ENCODE measurements at places on chromosomes 16 and 17. TPM values are rescaled to one million over a fixed set of nuclear protein-coding genes. Genes with fewer than 3 reads are reported as not detected.
A peak's percentile ranks its signal among the peaks of the same experiment; 100 is the strongest.

DNA sequence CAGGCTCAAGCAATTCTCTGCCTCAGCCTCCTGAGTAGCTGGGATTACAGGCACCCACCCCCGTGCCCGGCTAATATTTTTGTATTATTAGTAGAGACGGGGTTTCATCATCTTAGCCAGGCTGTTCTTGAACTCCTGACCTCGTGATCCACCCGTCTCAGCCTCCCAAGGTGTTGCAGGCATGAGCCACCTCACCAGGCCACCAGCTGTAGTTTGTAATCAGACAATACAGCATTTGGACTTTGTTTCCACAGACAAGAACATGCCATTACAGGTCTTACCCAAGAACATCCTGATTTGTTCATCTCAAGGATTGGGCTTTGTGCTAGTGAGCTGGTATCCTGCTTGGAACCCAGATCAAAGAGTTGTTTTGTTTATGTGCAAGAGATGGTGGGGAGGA, 30.1 kb downstream of the C17orf100 start:
- DNase-seq, result no peak

- DNase-seq, result peak; percentile 54
Measured at GRCh38 chr17:32486701-32487472, at the start of gene CDK5R1. CDK5R1 (plus strand) TSS chr17:32486993; CDS start chr17:32487621, 628 bp downstream.

The PRSS33 gene
- polyA plus RNA-seq, result not detected

- DNase-seq, result no peak
Measured at GRCh38 chr17:82370471-82371332, 863 bp upstream of the UTS2R start.

The CDR2L gene
- 22.2 TPM for polyA plus RNA-seq

DNA sequence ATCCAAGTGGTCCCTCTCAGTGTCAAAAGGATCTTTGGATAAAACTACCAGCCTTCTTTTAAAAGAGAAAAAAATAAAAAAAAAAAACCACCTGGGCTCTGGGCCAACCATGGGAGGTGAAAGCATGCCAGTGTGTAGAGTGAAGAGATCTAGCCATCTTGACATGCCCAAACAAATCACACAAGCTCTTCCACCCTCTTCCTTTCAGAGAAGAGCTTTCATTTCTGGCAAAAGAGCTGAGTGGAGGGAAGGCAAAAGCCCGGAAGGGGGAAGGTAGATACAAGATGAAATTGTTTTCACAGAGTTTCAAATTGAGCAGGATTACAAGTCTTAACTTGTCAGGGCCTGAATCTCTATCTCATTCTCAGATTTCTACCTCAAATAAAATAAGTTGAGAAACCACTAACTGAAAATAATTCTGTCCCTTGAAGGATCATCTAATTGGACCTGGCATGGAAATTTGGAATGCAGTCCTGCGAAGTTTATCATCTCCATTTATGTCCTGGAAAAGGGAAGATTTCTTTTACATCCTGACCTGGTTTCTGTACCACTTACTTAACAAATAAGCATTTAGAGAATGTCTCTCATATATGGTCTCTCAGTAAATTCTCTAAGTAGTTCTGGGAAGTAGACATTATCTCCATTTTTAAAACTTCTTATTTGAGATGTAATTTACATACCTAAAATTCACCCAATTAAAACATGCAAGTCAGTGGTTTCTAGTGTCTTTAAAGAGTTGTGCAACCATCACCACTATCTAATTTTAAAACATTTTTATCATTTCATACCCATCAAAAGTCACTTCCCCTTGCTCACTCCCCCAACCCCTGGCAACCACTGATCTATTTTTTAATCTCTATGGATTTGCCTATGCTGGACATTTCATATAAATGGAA, 93.7 kb downstream of the TANGO6 start:
- DNase-seq, result peak; percentile 38

DNA sequence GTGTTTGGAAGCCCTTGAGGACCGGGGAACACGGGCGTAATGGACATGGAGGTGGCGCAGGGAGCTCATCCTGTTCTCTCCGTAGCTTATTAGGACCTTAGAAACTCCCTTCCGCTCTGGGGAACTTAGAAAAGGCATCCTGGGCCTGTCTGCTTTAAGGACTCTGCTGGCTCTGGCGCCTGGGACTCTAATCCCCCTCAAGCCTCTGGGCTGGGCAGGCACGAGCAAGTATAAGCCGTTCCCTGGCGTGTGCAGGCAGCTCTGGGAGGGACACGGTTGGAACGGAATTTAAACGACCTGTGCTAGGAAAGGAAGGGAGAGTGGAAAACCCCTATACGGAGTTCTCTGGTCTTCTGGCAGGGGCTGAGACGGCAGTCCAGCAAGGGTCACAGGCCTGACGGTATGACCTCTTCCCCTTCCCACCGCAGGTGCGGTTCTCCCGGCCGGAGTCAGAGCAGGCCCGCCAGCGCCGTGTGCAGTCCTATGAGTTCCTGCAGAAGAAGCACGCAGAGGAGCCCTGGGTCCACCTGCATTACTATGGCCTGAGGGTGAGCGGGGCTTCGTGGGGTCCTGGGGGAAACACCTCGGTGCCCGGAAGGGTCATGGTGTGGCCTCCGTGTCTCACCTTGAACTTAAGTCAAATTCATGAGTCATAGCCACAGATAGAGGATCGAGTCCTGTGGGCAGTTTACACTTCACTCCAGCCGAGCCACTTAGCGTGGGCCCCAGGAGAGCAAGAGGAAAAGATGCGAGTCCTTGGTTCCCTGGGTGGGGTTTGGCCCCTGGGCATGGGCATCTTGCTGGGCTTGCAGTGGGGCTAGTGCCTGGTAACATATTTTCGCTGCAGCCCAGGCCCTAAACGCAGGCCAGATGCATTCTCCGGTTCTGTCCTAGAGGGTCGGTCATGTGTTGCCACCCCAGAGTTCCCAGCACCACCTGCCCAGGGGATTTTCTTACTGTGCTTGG, 17.7 kb downstream of the POLR3E start:
- DNase-seq, result no peak

All from endothelial cell of umbilical vein (primary cell).